ENCODE measurements at places on chromosomes 4 and X. TPM values are rescaled to one million over a fixed set of nuclear protein-coding genes. Genes with fewer than 3 reads are reported as not detected.

NHS gene
- 8.8 TPM for total RNA-seq

DNA sequence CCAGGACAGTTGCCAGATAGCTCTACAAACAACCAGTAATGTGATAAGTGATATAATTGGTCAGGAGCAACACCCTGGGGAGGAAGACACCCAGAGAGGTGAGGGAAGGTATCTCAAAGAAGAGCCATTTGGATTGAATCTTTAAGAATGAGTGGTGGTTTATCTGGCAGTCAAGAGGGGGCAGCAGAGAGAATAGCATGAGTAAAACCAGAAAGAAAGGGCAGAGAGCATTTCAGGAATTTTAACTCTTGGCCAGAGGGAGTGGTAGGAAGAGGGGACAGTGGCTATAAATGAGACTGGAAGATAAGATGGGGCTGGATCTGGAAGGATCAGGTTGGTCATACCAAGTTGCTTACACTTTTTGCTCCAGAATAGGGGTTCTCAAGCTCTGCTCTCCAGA, 5.9 kb upstream of the SEPTIN6 start:
- DNase-seq: no peak

GRCh38 chr4:53994382-53995102, 69.9 kb downstream of the CHIC2 start:
- no peak for DNase-seq

DNA sequence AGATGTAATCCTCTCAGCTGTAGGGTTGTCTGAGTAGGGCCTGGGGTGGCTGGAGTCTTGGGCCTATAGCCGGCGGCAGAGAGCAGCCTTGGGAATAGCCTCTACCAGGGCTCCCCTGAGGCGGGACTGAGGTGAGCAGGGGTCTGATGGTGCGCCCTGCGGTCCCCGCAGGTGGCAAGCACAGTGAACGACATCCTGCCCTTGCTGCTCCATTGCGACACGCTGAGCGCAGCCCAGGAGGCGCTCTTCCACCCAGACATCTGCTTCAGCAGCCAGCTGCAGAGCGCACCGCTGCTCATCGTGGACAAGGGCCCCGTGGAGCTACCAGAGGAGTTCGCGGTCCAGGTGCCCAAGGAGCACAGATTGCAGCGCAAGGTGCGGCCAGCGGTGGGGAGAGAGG, 317.0 kb downstream of the ADGRL3 start:
- DNase-seq: no peak

- no peak for DNase-seq
Measured at GRCh38 chrX:151725338-151725614, 9.3 kb upstream of the CNGA2 start.

- no peak for DNase-seq
Measured at GRCh38 chrX:104113222-104113965, 1.1 kb downstream of the ZCCHC18 start.

TIMP1 gene
- 1,308 TPM for total RNA-seq

DNA sequence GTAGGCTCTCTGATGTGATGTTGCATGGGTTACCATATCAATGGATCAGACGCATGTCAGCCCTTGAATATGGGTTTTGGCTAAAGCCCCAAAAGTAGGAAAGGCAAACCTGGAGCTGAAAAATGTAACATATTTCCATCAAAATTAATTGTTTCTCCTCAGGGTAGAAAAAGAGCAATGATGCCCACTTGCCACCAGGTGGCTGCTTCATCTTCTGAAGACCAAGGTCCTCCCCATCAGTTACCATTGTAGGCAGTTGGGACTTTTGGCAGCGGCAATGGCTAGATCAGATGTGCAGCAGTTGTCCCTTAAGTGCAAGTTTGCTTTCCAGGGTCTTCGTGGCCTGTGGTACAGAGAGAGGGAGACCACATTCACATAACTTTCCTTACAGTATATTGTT, 118.2 kb downstream of the NAF1 start:
- no peak for DNase-seq

GRCh38 chrX:134551376-134552048, 91.5 kb downstream of the HPRT1 start:
- DNase-seq: no peak

MAPK10 gene
- 9.3 TPM for total RNA-seq

ZNF141 gene
- total RNA-seq: 2.9 TPM

CDX4 gene
- total RNA-seq: not detected

- no peak for DNase-seq
Measured at GRCh38 chr4:113071805-113072204, 22.4 kb downstream of the ANK2 start.

DNA sequence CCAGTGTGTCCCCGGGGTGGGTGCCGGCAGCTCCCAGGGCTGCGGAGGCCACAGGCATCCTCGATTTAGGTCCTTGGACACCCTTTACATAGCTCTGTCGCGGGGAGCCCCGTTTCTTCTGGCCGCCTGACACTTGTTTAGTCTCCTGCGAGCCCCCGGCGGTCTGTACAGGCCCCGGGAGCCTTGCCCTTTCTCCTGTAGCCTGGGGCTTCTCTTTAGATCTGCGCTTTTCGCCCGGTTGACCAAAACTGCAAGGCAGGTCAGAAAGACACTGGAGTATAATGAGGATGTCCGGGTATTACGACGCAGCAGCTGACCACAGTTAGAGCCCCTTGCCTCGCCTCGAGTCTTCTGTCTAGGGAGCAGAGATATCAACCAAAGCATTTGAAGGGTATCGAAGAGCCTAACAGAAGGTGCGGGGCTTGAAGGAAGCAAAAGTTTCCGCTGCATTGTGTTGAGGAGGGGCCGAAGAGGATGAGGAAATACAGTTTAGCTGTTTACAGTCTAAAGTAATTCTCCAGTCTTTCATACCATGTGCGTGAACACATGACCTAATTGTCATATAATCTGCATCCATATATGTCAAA, 479 bp downstream of the BRCC3 start:
- no peak for DNase-seq

DNA sequence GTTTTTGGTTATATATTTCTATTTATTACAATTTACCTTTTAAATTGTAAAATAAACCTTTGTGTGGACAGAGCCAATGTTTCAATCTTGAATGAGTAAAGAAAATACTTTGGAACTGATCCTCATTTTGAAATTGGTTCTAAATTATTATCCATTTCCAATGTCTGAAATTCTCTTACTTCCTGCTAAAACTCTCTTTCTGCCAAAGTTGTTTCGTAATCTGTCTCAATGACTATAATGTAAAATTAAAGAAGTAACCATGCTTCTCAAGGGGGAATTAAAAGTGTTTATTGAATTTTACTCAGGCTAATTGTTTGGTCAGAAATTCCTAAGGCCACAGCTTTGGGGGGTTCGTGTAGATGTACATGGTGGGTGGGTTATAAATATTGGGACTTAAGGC, 34.8 kb downstream of the YIPF6 start:
- no peak for DNase-seq

All from ascending aorta (tissue), 2 donors.